ENCODE measurements at places on chromosomes 13 and 19.
A peak's percentile ranks its signal among the peaks of the same experiment; 100 is the strongest.

GRCh38 chr13:94849254-94849653 lies 136.9 kb upstream of the SOX21 start:
- peak; percentile 44 for DNase-seq

- DNase-seq = no peak
Measured at GRCh38 chr13:74169676-74170075, 35.5 kb upstream of the KLF12 start.

- DNase-seq = peak; percentile 70
Measured at GRCh38 chr19:44689290-44690130, 9.4 kb upstream of the CEACAM16 start.

GRCh38 chr19:13765395-13766094 lies 1.2 kb downstream of the MRI1 start:
- no peak for DNase-seq

GRCh38 chr13:100610391-100611347 lies 22.1 kb upstream of the GGACT start:
- DNase-seq = no peak

DNA sequence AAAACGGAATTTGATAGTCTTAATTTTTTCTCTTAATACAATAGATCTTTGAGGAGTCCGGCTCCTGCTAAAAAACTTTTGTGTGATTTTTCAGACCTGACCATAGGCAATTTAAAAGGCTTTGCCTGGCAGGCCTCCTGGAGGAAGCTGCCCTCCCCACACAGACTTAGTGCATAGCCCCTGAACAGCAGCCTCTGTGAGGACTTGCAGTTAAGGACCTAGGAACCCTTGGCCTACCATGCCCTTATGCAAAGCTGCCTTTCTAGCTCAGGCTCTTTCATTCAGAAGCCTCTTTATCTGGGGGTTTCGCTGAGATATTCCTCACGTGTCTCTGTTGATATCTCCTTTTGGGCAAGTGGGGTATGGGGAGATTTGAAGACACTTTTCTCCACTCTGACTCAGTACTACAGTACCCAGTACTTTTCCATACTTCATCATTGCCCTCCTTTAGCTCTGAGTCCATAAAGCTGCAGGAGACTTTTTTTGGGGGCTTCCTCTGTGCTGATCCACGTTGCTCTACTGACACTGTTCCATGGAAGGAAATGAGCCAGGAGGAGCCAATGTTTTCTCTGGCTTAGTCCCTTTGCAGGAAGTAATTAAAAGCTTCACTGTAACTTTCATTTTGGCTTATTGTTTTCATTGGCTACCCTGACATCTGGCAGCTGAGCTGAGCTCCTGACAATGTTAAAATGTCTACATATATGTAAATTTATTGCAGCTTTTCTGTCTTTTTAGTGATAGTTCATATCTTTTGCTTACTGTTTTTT lies 283.1 kb downstream of the TDRD3 start:
- DNase-seq = peak; percentile 79

GRCh38 chr19:47723581-47723940 lies 10.3 kb downstream of the EHD2 start:
- no peak for DNase-seq

DNA sequence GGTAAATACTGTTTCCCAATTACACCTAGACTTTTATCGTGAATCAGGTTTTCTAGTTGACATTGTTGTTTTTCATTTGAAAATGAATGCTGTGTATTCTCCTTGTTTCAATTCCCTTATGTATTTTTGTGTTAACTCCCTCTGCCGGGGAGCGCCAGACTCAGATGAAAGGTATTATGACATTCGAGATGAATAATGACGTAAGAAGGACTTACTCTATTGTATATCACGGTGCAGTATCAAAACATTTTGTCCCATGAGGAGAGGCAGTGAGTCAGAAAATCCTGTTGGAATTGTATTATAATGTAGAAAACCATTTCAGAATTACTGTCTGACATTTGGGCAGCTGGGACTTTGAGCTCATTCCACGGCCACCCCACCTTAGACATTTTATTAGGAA lies 61.6 kb downstream of the LRCH1 start:
- DNase-seq = peak; percentile 52

DNA sequence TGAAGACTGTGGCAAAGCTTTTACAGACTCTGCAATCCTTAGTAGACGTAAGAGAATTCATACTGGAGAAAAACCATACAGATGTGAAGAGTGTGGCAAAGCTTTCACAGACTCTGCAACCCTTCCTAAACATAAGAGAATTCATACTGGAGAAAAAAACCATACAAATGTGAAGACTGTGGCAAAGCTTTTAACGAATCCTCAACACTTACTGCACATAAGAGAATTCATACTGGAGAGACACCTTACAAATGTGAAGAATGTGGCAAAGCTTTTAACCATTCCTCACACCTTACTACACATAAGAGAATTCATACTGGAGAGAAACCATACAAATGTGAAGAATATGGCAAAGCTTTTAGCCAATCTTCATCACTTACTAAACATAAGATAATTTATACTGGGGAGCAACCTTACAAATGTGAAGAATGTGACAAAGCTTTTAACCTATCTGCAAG lies 50.1 kb upstream of the ZNF98 start:
- DNase-seq = no peak

- no peak for DNase-seq
Measured at GRCh38 chr19:44925114-44925891, 10.9 kb downstream of the APOC1 start.

GRCh38 chr13:99018418-99019180 lies 40.7 kb upstream of the DOCK9 start:
- DNase-seq = no peak

- DNase-seq = peak; percentile 73
Measured at GRCh38 chr13:51202477-51203046, 19.6 kb upstream of the FAM124A start.

Measured in endothelial cell of umbilical vein (primary cell).